PC-9 (cell line): ENCODE measurements at places on chromosomes 1 and 21. TPM values are rescaled to one million over a fixed set of nuclear protein-coding genes. Genes with fewer than 3 reads are reported as not detected.

Gene AIRE
- not detected in 2 replicates for total RNA-seq

GRCh38 chr1:88612773-88613172, 71.3 kb upstream of the PKN2 start:
- DNase-seq: peak; percentile 61

GRCh38 chr1:111876631-111877030, 112.8 kb downstream of the KCND3 start:
- no peak for DNase-seq

- no peak for DNase-seq
Observed at GRCh38 chr1:45446950-45447672, 43.9 kb downstream of the TESK2 start.

GRCh38 chr1:79375352-79375751, 368.8 kb upstream of the ADGRL4 start:
- DNase-seq: no peak

Gene FAAH
- 19.1 and 23.8 TPM in 2 replicates for total RNA-seq

Gene ABCA4
- total RNA-seq: 20.0 and 20.8 TPM in 2 replicates

Gene GRIK1
- total RNA-seq: not detected in 2 replicates

DNA sequence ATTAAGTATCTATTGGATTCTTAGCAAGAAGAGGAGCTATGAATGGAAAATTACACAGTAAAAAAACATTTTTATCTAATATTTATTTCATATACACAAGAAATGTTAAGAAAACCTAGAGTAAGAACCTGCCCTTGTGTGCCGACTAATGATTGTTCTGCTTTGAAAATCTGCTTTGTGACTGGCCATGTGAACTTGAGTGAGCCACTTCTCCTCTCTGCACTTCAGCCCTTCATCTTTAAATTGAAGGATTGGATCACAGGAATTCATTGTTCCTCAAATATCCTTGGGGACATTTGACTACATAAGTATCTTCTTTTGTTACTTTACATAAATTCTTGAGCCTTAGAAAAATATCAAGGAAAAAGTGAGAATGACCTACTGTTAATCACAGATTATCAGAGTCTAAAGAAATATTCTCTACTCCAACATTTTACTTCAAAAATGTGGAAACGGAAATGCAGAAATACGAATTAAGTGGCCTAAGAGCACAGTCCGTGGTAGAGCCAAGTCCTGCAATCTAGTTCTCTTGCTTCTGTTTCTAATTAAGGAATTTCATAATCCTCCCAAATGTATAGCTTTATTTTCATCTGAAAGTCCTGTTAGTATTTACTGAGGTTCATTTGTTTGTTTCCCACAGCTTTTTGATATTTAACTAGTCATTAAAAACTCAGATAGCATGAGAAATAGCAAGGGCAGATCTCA, 46.3 kb upstream of the SAMSN1 start:
- no peak for DNase-seq
